ENCODE measurements at places on chromosomes 1 and 21. TPM values are rescaled to one million over a fixed set of nuclear protein-coding genes. Genes with fewer than 3 reads are reported as not detected.

GRCh38 chr1:175198332-175198731, 5.8 kb upstream of the KIAA0040 start:
- DNase-seq, result no peak
- H3K4me1 ChIP-seq, result no peaks in the 10 kb centered on the region
- no peak overlapping the region for H3K27ac ChIP-seq
- H3K27me3 ChIP-seq, result peaks cover 17% of the 10 kb centered on the region

DNA sequence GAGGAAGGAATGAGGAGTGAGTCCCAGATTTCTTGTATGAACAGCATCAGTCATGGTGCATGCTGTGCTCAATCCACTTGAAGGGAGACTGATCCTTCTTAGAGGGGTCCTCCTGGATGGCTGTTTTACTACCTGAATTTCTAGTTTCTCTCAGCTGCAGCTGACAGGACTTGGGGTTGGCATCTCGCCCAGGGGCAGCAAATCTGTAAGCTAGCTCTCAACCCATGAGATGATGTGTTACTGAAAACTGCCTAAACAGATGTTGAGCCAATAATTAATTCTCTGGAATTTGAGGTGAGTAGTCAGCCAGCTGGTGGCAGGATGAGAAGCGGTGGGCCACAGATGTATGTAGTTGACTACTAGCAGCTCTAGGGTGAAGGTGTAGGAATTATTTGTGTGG, 19.6 kb downstream of the BACH1 start:
- no peaks in the 10 kb centered on the region for H3K27me3 ChIP-seq
- no peak overlapping the region for H3K4me3 ChIP-seq
- no peak for DNase-seq
- H3K27ac ChIP-seq, result no peak overlapping the region
- peaks cover 32% of the 10 kb centered on the region for H3K4me1 ChIP-seq
- peaks cover 13% of the 10 kb centered on the region for H3K36me3 ChIP-seq

GRCh38 chr1:237258871-237259270, 216.9 kb downstream of the RYR2 start:
- no peak overlapping the region for H3K4me3 ChIP-seq
- H3K27me3 ChIP-seq, result no peaks in the 10 kb centered on the region
- no peaks in the 10 kb centered on the region for H3K4me1 ChIP-seq
- DNase-seq, result no peak

- H3K4me3 ChIP-seq, result no peak overlapping the region
- no peak for DNase-seq
Observed at GRCh38 chr21:41526478-41527087, 18.6 kb upstream of the TMPRSS2 start.

- no peaks in the 10 kb centered on the region for H3K27me3 ChIP-seq
- H3K36me3 ChIP-seq, result no peaks in the 10 kb centered on the region
- H3K27ac ChIP-seq, result peak overlapping the region; percentile 84
- no peak for DNase-seq
- peaks cover 22% of the 10 kb centered on the region for H3K4me1 ChIP-seq
Observed at GRCh38 chr21:45421071-45421845, 16.3 kb downstream of the COL18A1 start.

DNA sequence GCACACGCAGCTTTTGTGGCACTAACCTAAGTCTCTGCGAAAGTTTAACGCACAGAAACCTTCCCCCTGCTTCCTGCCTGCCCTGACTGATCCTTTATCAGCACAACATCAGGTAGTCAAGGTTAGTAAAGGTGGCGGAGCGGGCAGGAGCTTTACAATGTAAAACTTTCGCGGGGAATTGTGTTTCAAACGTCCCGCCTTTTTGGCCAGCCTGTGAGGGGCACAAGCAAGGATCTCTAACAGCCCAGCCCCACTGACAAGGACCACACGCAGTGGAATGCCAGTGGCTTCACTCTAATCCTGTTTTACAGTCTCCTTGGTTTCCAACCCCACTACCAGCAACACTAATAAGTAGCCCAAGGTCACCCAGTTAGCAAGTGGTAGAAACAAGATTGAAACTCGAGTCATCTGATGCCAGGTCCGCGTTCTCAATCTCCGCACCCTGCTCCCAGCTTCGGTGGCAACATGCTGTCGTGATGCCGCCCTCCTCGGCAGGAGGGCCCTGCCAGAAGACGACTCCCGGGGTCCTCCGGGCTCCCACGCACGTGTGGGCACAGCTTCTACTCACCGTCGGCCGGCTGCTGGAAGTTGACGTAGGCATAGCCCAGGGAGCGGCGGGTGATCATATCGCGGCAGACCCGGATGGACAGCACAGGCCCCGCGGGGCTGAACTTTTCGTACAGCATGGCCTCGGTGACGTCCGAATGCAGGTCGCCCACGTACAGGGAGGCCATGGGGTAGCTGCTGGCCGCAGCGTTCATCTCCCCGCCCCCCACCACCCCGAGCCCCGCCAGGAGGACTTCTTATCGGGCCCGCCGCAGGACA, 1.2 kb downstream of the PABPC4 start:
- H3K27me3 ChIP-seq, result peaks cover 5% of the 10 kb centered on the region
- no peak for DNase-seq
- H3K27ac ChIP-seq, result peak overlapping the region; percentile 44
- H3K4me1 ChIP-seq, result peaks cover 27% of the 10 kb centered on the region

DNA sequence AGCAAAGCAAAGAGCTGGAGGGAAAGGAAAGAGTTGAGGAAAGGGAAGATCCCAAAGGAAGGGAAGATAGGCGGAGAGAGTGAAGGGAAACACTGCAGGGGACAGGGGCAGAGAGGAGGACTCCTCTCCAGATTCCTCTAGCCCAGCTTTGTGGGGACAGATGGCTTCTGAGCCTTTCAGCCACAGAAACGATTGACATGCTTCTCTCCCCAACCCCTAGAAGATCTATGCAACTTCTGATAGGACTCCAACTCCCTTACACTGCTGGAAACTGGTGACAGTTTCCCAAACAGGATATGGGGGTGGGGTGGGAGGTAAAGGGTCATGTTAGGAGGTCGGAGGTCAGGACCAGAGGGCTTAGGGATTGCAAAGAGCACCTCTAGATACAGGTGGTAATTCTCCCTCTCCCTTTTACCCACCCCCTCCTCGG, 6.5 kb downstream of the MEX3A start:
- no peaks in the 10 kb centered on the region for H3K27me3 ChIP-seq
- DNase-seq, result no peak
- peak overlapping the region; percentile 91 for H3K27ac ChIP-seq
- H3K4me3 ChIP-seq, result peak overlapping the region; percentile 96

DNA sequence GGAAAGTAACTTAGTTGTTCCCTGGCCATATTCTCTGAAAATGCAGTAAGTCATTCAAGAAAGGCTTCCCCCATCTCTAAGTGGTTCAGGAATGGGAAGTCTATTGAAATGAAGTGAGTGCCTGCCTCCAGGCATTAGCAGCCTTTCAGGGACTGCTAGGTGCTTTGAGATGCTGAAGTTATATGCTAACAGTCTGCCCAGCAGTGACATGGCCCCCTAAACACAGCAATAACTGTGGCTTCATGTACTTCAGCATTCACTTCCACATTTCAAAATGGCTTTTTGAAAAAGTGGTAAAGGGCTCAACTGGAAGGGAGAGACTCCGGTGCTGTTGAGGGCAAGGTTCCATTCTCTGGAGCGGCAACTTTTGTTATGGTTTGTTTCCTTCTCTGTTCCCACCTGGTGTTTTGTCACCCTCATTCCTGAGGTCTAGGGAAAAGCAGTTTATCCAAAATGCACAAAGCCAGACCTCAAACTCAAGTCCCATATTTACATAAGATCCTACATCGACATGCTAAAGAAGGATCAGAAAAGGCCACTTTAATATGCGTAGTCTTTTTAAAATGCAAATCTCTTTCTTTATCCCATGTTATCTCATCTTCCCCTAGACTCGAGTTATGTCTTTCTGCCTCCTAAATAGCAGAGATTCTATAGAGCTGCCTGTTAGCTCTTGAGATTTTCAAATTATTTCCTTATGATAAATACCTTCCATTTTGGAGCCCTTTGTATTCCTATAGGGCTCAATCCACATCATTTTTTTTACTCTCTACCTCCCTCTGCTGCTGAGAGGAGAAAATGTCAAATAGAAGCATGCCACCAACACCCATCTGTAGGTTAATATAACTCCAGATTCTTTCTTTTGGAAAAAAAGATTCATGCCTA, 34.2 kb upstream of the LRRC8C start:
- peak overlapping the region; percentile 67 for H3K27ac ChIP-seq
- peaks cover 56% of the 10 kb centered on the region for H3K4me1 ChIP-seq
- H3K27me3 ChIP-seq, result no peaks in the 10 kb centered on the region
- no peak for DNase-seq
- no peaks in the 10 kb centered on the region for H3K36me3 ChIP-seq

DNA sequence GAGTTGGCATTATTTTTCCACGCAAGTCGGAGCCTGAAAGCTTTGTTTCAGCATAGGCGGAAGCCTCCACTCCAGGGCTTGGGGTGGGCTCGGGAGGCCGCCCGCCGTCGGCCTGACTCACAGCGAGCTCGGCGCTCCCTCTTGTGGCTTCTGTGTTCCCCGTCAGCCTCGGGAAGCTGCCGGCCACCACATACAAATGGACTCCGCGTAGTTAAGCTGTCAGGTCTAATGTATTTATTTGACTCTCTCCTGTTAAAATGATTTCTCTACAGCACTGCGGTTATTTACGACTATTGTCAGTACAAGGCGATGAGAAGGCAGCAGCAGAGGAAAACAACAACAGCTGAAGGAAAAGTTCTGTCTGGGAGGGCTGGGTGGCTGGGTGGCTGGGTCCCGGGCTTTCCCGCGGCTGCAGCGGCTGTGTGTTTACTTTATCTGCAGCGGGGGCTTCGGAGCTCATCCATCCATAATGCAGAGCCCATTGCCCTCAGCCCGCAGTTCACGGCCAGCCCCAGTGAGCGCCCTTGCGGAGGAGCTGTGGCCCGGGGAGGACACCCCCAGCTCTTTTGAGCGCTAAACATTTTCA, 375.7 kb upstream of the CAMK1G start:
- peak overlapping the region; percentile 65 for H3K4me3 ChIP-seq
- H3K27ac ChIP-seq, result no peak overlapping the region

GRCh38 chr1:117623698-117624097, 17.9 kb downstream of the TENT5C start:
- H3K27me3 ChIP-seq, result no peaks in the 10 kb centered on the region
- H3K4me1 ChIP-seq, result peaks cover 13% of the 10 kb centered on the region
- H3K36me3 ChIP-seq, result no peaks in the 10 kb centered on the region
- H3K27ac ChIP-seq, result no peak overlapping the region
- no peak for DNase-seq

DNA sequence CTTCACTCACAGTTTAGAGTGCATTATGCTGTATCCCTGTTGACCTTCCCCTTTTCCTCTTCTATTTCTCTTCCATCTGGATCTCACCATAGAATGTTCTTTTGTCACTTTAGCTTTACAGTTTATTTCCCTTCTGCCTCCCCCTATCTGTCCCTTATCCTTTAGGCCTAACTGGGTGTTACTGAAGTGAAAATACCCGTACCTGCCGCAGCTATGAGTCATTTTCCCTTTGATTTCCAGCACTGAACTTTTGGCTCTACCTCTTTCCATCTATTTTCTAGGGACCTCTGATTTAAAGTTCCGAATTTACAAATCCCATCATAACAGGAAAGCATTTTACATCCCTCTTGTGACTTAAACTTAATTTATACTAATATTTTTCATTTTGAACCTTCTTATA, 19.7 kb downstream of the ITSN1 start:
- no peaks in the 10 kb centered on the region for H3K27me3 ChIP-seq
- H3K36me3 ChIP-seq, result 0 out of 2 replicates have a peak, but pooled peaks cover 4% of the 10 kb centered on the region
- H3K4me1 ChIP-seq, result peaks cover 38% of the 10 kb centered on the region
- H3K4me3 ChIP-seq, result no peak overlapping the region

- no peaks in the 10 kb centered on the region for H3K27me3 ChIP-seq
- H3K4me1 ChIP-seq, result no peaks in the 10 kb centered on the region
- H3K27ac ChIP-seq, result no peak overlapping the region
- no peak for DNase-seq
- no peak overlapping the region for H3K4me3 ChIP-seq
Observed at GRCh38 chr1:241499910-241500309, 19.6 kb downstream of the FH start.

- H3K4me3 ChIP-seq, result no peak overlapping the region
- no peak overlapping the region for H3K27ac ChIP-seq
- DNase-seq, result no peak
- no peaks in the 10 kb centered on the region for H3K27me3 ChIP-seq
- peaks cover 4% of the 10 kb centered on the region for H3K4me1 ChIP-seq
- no peaks in the 10 kb centered on the region for H3K36me3 ChIP-seq
Observed at GRCh38 chr1:2555634-2556276, 416 bp upstream of the TNFRSF14 start.

- no peaks in the 10 kb centered on the region for H3K4me1 ChIP-seq
- H3K27me3 ChIP-seq, result peaks cover 19% of the 10 kb centered on the region
- no peak overlapping the region for H3K27ac ChIP-seq
- H3K4me3 ChIP-seq, result no peak overlapping the region
Observed at GRCh38 chr1:4464478-4464877, 189.9 kb upstream of the AJAP1 start.

- H3K27ac ChIP-seq, result no peak overlapping the region
- no peak for DNase-seq
- no peaks in the 10 kb centered on the region for H3K4me1 ChIP-seq
- peaks cover 14% of the 10 kb centered on the region for H3K36me3 ChIP-seq
- no peak overlapping the region for H3K4me3 ChIP-seq
- no peaks in the 10 kb centered on the region for H3K27me3 ChIP-seq
Observed at GRCh38 chr1:75745276-75745675, 20.8 kb downstream of the ACADM start.

DNA sequence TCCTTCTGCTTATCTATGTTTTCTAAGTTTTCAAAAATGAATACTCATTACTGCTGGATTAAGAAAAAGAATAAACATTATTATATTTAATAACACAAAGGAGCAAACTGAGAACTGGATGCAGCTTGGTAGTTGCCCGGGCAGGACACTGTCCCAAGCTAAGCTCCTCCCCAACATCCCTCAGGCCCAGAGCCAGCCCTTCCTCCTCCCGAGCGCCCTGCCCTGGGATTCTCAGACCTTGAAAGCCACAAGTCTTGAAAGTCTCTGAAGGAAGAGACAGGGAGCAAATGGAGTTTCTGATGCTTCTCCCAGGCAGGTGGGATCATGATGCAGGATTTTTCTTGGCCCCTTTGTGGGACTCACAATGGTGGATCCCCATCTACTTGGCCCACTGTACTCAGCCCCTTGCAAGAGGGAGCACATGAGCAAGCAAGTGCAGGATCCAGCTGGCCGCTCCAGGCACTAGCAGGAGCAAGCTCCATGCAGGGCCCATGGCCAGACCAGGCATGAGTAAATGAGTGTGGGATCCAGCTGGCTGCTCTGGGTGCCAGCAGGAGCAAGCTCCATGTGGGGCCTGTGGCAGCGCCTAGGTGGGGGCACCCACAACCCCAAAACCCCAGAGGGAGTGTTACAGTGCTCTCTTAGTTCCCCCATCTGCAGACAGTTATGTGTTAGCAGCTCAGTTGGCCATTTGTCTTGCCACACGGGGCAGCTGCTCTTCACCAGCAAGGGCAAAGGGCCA, 32.1 kb upstream of the RAB4A start:
- H3K36me3 ChIP-seq, result peaks cover 8% of the 10 kb centered on the region
- H3K4me3 ChIP-seq, result no peak overlapping the region
- H3K27me3 ChIP-seq, result peaks cover 12% of the 10 kb centered on the region
- no peak overlapping the region for H3K27ac ChIP-seq
- DNase-seq, result no peak
- H3K4me1 ChIP-seq, result peaks cover 38% of the 10 kb centered on the region

- 0 out of 2 replicates have a peak, but pooled peaks cover 5% of the 10 kb centered on the region for H3K4me1 ChIP-seq
- H3K27me3 ChIP-seq, result no peaks in the 10 kb centered on the region
- H3K4me3 ChIP-seq, result no peak overlapping the region
- no peak overlapping the region for H3K27ac ChIP-seq
Observed at GRCh38 chr1:155882235-155882634, 22.9 kb downstream of the SYT11 start.

- H3K27me3 ChIP-seq, result no peaks in the 10 kb centered on the region
- peaks cover 9% of the 10 kb centered on the region for H3K36me3 ChIP-seq
- no peak overlapping the region for H3K27ac ChIP-seq
Observed at GRCh38 chr1:109713636-109714035, 1.6 kb downstream of the GSTM5 start.

ALG14 gene
- total RNA-seq, result 1.4 TPM

PRAMEF7 gene
- not detected for total RNA-seq

PLCH2 gene
- total RNA-seq, result 0.18 TPM

IGSF9 gene
- 19.4 TPM for total RNA-seq

ACTL8 gene
- total RNA-seq, result 0.80 TPM

KIAA1614 gene
- 3.3 TPM for total RNA-seq

IL23R gene
- not detected for total RNA-seq

TCHHL1 gene
- not detected for total RNA-seq

All from WTC11 (cell line).